Smooth muscle cell of the umbilical artery (primary cell): ENCODE measurements at places on chromosomes 12 and 14. TPM values are rescaled to one million over a fixed set of nuclear protein-coding genes. Genes with fewer than 3 reads are reported as not detected.

Gene SIX4
- total RNA-seq: 5.3 and 12.3 TPM in 2 replicates

Gene FLRT2
- 50.6 and 87.9 TPM in 2 replicates for total RNA-seq

Gene AKT1
- total RNA-seq: 201 and 267 TPM in 2 replicates

Gene KRT78
- total RNA-seq: not detected in 2 replicates

Gene OR4E2
- total RNA-seq: not detected in 2 replicates

Gene SLC16A7
- 16.8 and 39.8 TPM in 2 replicates for total RNA-seq

Gene NXPH4
- 12.5 and 13.9 TPM in 2 replicates for total RNA-seq

Gene TAS2R7
- total RNA-seq: not detected in 2 replicates

Gene RDH11
- 171 and 184 TPM in 2 replicates for total RNA-seq

Gene RASSF9
- 0.89 and 1.6 TPM in 2 replicates for total RNA-seq

Gene ATN1
- 20.2 and 26.3 TPM in 2 replicates for total RNA-seq

Gene ANO2
- total RNA-seq: under 0.01 and 0.23 TPM in 2 replicates

Gene PTPRO
- 0.28 and 0.30 TPM in 2 replicates for total RNA-seq

Gene SYCP3
- total RNA-seq: 0.30 and 0.32 TPM in 2 replicates

Gene NCAPD2
- 34.4 and 64.1 TPM in 2 replicates for total RNA-seq

Gene BRMS1L
- 4.8 and 5.3 TPM in 2 replicates for total RNA-seq

Gene SERPINA3
- total RNA-seq: 4.6 and 38.6 TPM in 2 replicates

Gene A2ML1
- total RNA-seq: not detected in 2 replicates
